ENCODE measurements at places on chromosomes 11 and 22.

GRCh38 chr11:13045734-13046133 lies 36.6 kb downstream of the RASSF10 start:
- no peak for DNase-seq

GRCh38 chr11:76159983-76160661 lies 46.2 kb downstream of the WNT11 start:
- peak; percentile 88 for DNase-seq

- DNase-seq: no peak
Measured at GRCh38 chr22:20606041-20606783, 98.8 kb downstream of the MED15 start.

DNA sequence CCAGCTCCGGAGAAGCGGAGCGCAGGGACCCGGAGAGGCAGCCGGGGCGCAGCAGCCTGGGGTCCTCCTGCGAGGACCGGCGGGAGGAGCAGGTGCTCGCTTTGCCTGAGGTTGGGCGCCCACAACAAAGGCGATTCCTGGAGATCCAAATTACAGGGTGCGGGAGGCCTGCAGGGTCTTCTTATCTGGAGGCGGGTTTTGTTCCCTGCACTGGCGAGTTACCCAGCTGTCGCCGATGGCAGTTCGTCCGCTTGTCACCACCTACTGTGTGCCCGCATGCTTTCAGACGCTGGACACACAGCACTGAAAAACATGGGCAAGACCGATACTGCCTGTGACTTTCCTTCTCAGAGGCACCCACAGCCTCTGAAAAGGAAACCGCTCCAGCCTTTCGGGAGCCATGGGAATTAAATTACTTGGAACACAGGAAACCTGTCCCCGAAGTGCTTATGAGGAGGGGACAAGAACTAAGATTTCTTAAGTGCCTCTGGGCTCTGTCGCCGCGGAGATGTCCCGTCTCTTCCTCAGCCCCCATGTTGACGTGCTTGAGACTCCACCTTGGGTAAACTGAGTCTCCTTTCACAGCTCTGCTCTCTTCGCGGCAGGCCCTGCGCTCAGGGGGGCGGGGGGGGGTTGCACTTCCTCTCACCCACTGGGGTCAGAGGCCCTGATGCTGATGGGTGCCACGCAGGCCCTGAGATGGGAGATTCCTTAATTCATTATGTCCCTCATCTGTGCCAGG lies 1.3 kb upstream of the ZFTA start:
- peak; percentile 68 for DNase-seq

GRCh38 chr11:120674542-120674941 lies 163.0 kb downstream of the GRIK4 start:
- DNase-seq: no peak

- DNase-seq: no peak
Measured at GRCh38 chr11:132858223-132858622, 674.1 kb downstream of the OPCML start.

- DNase-seq: no peak
Measured at GRCh38 chr11:125335106-125335505, 161.0 kb downstream of the FEZ1 start.

- DNase-seq: no peak
Measured at GRCh38 chr11:119537306-119538253, 114.6 kb upstream of the THY1 start.

GRCh38 chr11:42802201-42802899 lies 509.4 kb upstream of the API5 start:
- no peak for DNase-seq

GRCh38 chr11:64086258-64087123 lies 50.8 kb downstream of the FLRT1 start:
- no peak for DNase-seq

- DNase-seq: no peak
Measured at GRCh38 chr11:17703951-17704350, 15.4 kb upstream of the MYOD1 start.

DNA sequence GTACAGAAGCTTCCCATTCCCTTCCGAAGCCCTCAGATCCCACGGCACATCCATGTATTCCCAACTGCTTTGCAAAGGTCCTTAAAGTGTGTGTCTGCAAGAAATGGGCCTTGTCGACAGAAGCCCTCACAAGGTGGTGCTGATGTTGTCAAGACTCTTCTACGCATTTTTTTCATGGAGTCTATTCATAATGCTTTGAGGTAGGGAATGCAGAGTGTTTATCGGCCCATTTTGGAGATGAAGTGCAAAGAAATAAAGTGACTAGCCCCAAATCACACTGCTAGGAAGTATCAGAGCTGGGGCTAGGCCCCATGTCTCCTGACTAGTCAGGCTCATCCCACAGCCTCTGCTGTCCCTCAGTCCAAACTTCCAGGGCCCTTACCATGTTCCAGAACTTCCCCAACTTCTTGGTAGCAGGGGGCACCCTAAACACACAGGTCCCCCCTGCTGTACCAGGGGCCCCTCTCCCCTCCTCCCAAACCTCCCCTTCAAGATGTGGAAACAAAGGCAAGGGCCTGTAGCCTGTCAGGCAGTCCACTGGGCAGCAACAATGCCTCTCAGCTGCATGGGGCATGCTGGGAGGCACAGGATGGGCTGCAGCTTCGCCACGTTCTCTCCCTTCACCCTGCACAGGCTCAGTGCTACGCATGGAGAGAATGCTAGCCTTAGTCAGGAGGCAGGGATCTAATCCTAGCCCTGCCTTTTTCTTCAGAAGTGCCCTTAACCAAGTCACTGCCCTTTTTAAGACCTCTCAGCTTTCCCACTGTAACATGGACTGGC lies 7.8 kb downstream of the IL18BP start:
- DNase-seq: no peak

- no peak for DNase-seq
Measured at GRCh38 chr11:15175831-15176230, 61.1 kb downstream of the INSC start.

DNA sequence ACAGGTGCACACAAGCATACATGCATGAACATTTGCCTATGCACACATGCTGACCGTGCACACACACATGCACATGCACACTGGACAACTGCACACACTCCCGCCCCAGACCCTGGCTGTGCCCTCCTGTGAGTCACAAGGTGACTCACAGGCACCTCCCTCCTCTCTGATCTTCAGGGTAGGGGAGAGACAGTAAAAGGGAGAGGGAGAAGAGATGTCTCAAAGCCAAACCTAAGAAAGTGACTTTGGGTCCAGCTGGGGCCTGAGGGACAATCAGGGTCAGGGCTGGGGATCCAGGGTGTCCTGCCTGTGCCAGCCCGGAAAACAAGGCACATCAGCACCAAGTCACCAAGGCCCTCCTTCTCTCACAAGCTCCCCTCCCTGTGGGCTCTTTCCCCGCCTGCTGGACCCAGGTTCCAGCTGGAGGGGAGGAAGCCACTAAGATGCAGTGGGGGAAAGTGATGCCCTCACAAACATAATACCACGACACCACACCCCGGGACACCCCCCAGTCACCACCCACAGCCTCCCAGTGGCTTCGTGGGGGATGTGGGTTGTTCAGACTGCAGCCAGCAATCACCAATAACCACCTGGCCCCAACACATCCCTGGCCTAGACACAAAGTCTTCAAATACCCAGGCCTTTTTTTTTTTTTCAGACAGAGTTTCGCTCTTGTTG lies 39.3 kb downstream of the PDGFB start:
- DNase-seq: no peak

DNA sequence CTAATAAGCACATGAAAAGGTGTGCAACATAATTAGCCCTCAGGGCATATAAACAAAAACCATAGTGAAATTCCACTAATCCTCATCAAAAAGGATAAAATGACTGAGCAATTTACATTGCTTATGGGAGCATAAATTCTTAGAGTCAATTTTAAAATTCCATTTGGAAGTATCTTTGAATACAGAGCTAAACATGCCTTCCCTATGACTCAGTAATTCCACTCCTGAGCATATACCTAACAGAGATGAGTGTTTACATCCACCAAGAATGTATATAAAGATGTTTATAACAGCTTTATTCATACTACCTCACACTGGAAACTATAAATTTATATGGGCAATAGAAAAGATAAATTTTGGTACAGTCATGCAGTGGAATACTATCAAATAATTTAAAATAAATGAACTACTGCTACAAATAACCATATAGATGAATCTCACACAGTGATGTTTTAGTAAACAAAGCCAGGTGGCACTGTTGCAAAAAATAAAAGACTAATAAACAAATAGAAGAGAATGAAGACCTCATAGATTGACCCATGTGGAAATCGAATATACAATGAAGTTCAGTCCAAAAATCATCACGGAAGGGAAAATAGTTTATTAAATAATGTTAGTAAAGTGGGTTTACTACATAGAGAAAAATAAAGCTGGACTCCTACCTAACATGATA lies 8.2 kb upstream of the OR2D2 start:
- DNase-seq: no peak

GRCh38 chr22:31789803-31790202 lies 36.0 kb downstream of the DEPDC5 start:
- DNase-seq: no peak

- DNase-seq: no peak
Measured at GRCh38 chr22:38085056-38085455, 1.1 kb upstream of the SLC16A8 start.

DNA sequence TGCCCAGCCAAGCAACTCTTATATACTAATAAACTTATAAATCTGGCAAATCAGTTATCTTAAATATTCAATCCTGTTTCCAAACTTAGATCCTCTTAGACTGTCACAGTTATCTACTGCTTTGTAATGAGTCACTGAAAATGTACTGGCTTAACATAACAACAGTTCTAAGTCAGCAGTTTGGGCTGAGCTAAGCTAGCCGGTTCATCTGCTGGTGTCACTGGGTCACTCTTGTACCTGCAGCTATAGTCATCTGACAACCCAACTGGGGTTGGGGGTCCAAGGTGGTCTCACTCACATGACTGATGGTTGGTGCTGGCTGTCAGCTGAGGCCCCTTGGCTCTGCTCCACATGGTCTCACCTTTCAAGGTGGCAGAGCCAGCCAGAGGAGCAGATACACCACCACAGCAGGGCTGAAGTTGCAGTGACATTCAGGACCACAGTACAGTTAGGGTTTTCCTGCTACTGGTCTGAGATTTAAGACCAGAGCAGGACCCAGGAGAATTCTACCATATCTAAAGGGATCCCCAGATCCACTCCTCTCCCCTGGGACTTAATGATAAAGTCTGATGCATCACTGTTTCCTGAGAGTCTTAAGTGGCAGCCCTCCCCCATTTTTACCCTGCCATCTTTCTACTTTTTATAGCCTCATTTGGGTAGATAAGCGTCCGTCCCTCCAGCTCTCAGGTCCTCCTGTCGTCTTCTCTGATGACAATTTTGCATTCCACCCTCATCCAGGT lies 7.9 kb upstream of the MACROD1 start:
- no peak for DNase-seq

GRCh38 chr11:69923641-69924307 lies 104.6 kb upstream of the FGF3 start:
- no peak for DNase-seq

GRCh38 chr11:64241241-64241490 lies 271 bp downstream of the FKBP2 start:
- DNase-seq: peak; percentile 96

- no peak for DNase-seq
Measured at GRCh38 chr22:37439347-37439746, 12.1 kb upstream of the ELFN2 start.

DNA sequence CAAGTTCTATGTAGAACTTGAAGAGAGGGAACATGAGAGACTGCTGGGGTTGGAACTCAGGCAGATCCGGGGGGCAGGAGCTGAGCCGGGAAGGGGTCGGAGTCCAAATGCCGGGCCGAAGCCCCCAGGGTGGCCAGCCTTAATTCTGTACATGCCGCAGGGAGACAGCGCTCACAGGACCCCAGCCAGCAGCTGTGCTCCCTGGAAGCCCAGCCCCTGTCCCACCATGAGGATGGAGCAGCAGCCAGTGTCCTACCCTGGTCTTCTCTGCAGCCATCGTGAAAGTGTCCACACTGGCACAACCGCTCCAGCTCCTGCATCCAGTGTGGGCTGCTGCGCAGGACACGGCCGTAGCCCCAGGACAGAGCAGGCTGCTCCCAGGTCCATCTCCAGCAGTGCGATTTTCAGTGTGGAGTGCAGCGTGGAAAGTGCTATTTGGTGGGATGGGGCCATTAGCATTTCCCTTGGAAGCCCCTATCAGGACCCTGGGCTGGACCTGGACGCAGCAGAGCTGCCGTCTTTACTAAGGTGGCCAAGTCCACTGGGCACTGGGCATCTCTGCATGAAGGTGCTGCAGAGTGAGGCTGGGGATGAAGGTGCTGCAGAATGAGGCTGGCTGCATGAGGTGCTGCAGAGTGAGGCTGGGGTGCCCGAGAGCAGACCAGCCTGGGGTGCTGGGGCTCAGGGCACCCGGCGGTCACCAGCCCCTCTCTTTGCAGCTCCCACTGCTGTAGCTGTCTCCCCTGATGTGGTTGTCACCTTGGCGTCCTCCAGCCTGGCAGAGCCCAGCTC lies 737.4 kb downstream of the BRD1 start:
- no peak for DNase-seq

DNA sequence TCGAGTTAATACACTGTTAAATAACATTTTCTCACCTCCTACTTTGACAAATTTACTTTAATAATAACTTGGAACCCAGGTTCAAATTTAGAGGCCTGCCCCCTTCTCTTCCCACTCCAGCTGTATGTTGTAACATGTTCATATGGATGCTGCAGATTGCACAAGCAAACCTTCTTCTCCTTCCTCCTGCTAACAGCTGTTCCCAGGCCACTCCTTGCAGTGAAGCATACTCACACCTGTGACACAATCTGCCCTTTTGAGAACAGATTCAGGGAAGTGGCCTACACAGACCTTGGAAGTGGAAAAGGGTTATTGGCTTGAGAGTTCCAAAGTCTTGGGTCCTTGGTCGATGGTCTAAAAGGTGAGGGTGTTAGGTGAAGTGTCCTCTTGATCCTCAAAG lies 131.9 kb downstream of the TEAD1 start:
- DNase-seq: no peak

DNA sequence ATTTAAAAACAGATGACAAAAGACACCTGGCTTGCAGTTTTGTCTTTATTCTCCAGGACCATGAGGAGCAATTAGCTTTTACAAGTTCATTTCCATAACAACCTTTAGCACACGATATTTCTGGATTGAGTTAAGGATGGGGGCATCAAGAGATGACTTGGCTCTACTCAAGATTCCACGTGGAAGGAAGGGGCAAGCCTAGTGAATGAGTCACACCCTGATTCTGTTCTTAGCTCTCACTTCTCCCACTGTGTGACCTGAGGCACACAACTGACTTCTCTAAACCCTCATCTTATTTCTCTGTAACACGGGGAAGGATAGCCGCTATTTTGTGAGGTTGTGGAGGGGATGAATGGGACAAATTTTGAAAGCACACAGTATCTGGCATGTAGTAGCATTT lies 185.5 kb downstream of the KIRREL3 start:
- no peak for DNase-seq

- no peak for DNase-seq
Measured at GRCh38 chr11:19060629-19061028, at the start of gene MRGPRX2. Gene MRGPRX2, minus strand, starts transcription at chr11:19060717. Its CDS starts 4,315 bp downstream, at chr11:19056402.

GRCh38 chr11:66220566-66220935 lies 47.9 kb upstream of the RAB1B start:
- no peak for DNase-seq

Data from NCI-H1417 treated with DMSO at 0.1 percent for 48 hours (cell line).